ENCODE measurements at places on chromosomes 2 and 18.

DNA sequence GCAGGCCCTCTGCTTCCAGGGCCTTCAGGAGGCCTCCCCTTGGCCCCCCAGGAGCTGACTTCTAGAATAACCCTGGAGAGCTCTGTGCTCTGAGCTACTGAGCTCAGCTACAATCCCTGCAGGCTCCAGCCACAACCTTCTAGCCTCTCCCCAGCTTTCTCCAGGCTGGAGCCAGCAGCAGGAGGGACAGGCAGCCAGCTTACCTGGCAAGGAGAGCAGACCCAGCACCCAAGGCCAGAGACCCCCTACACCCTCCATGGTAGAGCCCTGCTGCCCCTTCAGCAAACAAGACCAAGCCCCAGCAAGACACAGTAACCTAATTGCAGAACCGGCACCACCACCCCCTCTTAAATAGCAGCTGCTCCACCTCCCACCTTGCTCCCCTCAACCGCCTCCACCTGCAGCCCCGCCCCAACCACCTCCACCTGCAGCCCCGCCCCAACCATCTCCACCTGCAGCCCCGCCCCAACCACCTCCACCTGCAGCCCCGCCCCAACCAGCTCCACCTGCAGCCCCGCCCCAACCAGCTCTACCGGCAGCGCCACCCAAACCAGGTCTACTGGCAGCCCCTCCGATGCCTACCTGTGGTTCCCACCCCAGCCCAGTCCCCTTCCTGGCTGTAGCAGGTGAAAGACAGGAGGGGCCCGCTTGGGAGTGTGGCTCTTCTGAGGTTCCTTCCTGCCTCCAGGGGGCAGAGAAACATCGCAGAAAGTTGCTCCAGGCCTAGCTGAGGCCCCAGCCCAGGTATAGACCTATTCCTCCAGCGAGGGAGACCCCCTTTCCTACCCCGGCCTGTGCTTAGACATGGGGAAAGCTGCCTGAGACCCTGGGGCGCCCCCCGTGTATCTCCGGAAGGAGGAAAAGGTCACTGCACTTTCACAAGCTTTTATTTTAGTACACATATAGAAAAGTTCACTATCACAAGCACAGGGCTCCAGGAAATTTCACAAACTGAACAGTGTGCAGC lies at the start of gene ASTL:
Gene ASTL, minus strand, starts transcription at position 324 of the 967 bp plus-strand sequence. Its CDS starts 66 bp downstream, at position 258.
- peak; percentile 70 for DNase-seq

DNA sequence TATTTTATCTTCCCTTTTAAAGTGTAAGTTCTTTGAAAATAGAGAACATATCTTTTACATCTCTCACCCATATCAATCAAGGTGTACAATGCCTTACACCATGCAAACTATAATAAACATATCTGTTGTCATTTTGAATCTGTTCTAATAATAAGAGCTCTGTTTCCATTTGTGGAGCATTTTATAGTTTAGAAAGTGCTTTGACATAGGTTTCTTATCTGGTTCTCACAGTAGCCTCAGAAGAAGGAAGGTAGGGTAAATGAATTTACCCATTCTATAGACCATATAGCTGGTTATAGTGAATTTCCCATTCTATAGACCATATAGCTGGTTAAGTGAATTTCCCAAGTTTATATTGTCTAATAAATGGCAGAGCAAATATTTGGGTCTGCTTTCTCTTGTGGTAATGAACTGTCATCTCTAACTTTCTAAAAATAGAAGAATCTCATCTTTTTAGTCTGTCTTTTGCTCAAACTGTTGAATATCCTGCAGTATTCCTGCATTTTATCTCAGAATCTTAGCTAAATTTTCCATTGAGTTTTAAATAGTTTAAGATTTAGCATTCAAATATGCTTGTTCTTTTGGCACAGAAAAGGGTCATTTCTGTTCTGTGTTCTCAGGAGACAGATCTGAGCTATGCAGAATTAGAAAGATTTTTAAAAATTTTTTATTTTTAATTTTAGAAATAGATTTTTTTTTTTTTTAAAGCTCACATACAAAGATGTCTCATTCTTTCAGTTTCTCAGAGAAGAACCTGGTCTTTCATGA lies 80.7 kb upstream of the STON1 start:
- no peak for DNase-seq

DNA sequence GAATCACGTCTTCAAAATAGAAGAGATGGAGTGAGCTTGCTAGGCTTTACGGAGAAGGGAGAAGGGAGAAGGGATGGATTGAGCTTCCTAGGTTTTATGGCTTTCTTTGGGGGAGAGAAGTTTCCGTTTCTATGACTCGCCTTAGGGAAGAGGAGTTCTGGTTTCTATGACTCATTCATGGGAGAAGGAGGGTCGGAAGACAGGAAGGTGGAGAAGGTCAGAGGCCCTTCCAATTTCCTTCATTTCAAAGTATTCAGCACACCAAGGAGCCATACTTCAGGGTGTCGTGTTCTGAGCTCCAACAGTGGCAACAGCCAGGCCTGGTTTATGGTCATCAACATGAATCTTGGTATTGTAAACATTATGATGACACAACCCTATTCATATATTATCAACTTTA lies 284.7 kb upstream of the VWC2L start:
- DNase-seq, result no peak

DNA sequence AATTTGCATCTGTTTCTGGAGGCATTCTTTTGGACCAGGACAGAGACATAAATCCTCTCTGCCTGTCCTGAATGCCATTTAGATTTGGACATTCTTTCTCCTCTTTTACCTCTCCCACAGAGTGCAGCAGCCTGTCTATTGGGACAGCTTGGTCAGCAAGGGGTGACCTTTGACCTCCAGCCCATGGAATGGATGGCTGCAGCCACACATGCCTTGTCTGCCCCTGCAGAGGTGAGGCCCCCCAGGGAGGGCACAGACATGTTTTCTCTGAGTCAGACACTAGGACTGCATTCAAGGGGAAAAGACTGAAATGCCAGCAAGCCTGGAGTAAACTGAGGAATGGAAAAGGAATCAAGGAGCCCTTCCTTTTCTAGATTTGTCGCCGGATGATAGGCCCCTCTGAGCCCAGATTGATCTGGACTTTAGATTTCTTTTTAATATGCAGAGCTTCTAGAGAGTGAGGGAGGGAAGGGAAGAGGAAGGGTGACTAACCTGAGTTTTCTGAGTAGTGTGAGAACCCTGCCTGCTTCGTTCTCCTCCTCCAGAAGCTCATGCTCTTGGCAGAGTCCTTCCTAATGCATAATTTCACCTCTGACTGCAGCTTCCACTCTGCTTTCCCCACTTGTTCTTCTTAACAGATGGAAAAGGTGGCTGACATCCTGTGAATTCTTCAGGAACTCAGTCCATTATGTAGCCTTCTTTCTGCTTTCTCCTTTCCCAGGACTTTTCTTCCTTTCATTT lies 16.1 kb upstream of the TTLL4 start:
- no peak for DNase-seq

- peak; percentile 18 for DNase-seq
Observed at GRCh38 chr2:43605079-43605655, 9.3 kb upstream of the THADA start.

GRCh38 chr2:1907849-1908533 lies 163.7 kb upstream of the PXDN start:
- no peak for DNase-seq

GRCh38 chr2:16604236-16604635 lies 61.4 kb downstream of the CYRIA start:
- no peak for DNase-seq

DNA sequence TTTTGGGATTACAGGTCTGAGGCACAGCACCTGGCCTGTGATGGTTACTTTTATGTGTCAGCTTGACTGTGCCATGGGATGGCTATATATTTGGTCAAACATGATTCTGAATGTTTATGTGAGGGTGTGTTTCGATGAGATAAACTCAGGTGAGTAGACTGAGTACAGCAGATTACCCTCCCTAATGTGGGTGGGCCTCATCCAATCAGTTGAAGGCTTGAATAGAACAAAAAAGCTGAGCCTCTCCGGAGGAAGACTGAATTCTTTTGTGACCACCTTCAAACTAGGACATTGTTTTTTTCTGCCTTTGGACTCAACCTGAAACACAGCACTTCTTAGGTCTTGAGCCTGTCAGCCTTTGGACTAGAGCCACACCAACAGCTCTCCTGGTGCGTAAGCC lies 49.4 kb upstream of the FIGN start:
- DNase-seq, result no peak
